COR-L47 (cell line): ENCODE measurements at places on chromosomes 5 and 9.

- no peak for DNase-seq
These were observed 91.2 kb downstream of the PHF2 start for GRCh38 chr9:93667627-93668026.

- DNase-seq: no peak
These were observed 55.2 kb downstream of the CDH10 start for GRCh38 chr5:24589566-24589965.

GRCh38 chr5:53179691-53180090, 70.1 kb upstream of the MOCS2 start:
- no peak for DNase-seq

- no peak for DNase-seq
These were observed 2.8 kb downstream of the ARHGEF37 start for GRCh38 chr5:149584121-149584520.

DNA sequence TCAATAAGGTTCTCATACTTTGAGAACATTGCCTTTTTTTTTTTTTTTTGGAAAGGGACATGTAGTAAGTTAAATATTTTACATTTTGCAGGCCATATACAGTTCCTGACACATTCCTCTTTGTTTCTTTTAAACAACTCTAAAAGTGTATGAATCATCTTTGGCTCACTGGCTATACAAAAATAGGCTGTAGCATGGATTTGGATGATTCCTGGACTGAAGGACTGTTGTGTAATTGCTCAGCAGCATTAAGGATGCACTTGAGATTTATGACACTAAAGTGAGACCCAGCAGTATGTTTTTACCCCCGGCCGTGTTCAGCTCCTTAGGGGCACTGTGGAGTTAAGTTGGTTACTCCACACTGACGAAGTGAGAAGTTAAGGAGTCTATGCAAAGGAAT, 41.3 kb downstream of the VPS13A start:
- DNase-seq: no peak

DNA sequence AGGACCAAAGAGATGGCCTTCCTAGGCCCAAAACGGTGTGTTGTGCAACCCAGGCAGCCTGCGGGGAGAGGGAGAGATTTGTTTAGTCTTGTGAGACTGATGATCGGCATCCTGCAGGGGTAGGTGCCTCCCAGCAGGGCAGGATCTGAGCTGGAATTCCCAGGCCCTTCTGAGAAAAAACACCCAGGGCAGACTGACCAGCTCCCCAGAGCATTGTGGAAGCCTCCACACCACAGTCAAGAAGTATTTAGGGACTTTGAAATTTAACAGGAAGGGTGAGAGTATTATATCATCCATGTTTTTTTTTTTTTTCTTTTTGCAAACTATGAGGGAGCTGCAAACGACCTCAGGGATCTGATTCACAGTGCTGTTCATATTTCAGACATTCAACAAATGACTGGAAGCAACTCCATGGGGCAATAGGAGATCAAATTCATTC, 104.5 kb upstream of the LHFPL2 start:
- DNase-seq: no peak

DNA sequence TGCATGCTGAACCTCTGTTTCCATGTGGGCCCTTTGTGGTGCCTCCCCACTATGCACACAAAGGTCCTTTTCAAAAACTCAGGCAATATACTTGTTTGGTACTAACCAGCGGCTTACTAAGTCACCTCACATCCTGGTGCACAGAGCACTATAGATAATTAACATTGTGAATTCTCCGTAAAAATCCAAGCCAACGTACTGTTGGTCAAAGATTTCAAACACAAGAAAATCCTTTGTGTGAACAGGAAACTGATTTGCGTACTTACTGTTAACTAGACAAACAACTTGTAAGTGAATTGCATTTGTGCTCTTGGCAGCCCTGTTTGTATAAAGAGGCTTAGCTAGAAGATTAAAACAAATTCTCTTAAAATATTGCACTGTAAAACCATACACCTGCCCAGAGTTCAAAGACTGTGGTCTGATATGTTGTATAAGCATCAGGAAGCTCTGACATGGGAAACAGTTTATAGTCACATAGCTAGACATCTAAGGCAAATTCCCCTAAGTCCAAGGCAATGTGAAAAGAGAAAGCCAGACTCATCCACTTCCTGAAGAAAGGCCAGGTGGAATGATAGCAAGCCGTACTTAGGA, 125.0 kb upstream of the SLC12A2 start:
- peak; percentile 6 for DNase-seq

DNA sequence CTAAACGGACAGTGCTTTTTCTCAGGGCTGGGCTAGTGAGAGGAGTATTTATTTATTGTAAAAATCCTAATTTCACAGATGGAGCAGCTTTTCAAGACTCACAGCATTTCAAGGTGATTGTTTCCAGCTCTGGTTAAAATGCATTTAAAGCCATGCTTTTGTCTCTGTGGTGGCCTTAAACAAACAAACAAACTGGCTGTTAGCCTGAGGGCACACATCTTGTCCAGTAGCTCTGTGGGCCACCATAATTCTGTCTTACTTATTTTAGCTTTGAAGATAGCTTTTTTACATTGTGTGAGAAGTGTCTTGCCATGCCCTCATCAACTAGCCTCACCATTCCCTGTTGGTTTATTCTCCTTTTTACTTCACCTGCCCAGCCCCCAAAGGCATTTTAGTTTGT, 218.2 kb downstream of the PSAT1 start:
- DNase-seq: no peak

GRCh38 chr5:104172976-104173375, 610.4 kb upstream of the NUDT12 start:
- DNase-seq: no peak

DNA sequence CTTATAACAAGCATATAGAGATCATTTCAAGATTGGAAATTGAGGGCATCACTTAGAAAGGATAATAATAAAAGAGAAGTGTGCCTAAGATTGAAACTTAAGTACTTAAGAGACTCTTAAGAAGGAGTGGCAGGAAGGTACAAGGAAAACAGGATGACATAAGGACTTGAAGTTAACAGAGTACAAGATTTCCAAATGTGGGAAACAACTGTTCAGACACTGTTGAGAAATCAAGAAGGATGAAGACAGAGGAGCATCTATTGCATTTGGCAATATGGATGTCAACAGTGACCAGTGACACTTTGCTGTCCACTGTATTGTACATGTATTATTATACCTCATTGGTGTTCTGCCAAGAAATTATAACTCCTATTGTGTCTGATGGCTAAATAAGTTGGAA, 157.8 kb upstream of the PTGER4 start:
- DNase-seq: no peak

GRCh38 chr5:143964919-143965318, 153.0 kb downstream of the HMHB1 start:
- no peak for DNase-seq

DNA sequence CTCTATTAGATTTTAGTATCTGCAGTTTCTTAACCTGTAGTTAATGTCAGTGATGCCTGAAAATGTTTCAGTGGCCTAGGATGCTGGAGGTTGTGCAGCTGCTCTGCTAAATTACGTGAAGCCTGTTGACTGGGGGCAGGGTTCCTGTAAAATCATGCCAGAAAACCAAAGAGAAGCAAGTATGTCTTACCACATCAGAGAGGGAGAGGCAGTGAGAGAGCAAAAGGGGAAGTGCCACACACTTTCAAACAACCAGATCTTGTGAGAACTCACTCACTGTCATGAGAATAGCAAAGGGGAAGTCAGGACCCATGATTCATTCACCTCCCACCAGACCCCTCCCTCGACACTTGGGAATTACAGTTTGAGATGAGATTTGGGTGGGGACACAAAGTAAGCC, 83.9 kb upstream of the CYLC2 start:
- DNase-seq: no peak

DNA sequence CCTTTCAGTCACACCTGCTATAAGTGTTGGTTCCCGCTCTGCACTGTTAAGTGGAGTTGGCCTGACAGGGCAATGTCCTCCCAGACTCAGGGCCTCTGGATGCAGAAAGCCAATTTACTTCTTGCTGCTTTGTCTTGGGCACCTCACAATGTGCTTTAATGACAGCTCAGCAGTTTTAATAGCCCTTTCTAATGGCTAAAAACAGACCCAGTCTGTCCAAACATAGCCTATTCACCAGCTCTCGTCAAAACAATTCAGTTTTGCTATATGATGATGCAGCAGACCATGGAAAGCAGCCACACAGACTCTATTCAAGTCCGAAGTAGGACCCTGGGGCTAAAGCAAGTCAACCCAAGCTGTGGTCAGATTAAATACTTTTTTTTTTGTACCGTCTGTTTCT, 529.1 kb upstream of the SEMA6A start:
- DNase-seq: no peak

GRCh38 chr5:178526773-178527457, 63.3 kb downstream of the COL23A1 start:
- no peak for DNase-seq

DNA sequence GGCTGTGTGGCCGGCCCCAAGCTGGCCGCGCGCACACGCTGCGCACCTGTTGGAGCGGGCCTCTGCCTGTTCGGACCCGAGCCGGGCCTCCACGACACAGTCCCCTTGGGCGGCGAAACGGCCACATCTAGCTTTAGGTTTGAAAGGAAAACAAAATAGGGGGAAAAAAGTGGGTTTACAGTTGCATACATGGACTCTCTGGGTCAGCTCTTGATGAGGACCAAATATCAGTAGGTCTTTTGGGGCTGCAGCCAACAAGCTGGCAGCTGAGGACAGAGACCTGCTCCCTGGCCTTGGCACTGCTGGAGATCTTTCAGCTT, 20.7 kb downstream of the IGIP start:
- DNase-seq: no peak

DNA sequence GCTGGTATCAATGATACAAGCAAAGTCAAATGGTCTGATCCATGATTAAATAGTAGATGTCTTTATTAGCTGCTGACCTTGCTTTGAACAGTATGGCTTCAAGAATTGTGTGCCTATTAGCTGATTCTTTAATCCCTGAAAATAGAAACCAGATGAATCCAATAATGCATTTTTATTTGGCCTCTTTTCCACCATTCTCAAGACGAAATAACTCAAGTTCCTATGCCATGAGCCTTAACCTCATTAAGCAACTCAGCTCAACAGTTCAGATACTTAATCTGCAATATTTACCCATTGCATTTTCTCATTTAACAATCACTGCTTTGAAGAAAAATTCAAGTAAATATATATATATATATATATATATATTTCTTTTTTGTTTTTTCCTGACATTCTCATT, 588.6 kb upstream of the MEF2C start:
- DNase-seq: no peak
